ENCODE measurements at places on chromosomes 4 and X.

- no peak for DNase-seq
These were observed 67.9 kb downstream of the TAB3 start for GRCh38 chrX:30821116-30821515.

DNA sequence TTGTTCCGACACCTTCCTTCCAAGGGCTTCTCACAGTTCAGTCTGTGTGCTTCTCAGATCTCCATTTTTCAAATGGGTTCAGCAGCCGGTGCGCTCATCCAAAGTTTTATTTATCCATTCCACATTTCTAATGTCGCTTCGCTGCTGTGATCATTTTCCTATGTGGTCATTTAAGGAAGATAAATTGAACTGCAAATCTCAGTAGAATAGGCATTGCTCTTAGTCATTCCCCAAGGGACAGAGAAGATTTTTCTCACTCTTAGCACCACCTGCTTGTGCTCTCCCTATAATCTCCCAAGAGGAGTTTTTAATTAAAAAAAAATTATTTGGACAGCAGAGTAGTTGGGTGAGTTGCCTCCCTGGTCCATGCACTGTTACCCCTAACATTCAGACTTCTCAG lies 278.9 kb upstream of the GATB start:
- DNase-seq = no peak

GRCh38 chr4:182264139-182264752 lies 21.0 kb downstream of the TENM3 start:
- DNase-seq = no peak

GRCh38 chr4:2177443-2178093 lies 64.4 kb downstream of the HAUS3 start:
- no peak for DNase-seq

- DNase-seq = no peak
These were observed 602.5 kb downstream of the RAPGEF2 start for GRCh38 chr4:159705334-159705733.

GRCh38 chrX:13268874-13269273 lies 51.0 kb downstream of the ATXN3L start:
- no peak for DNase-seq

DNA sequence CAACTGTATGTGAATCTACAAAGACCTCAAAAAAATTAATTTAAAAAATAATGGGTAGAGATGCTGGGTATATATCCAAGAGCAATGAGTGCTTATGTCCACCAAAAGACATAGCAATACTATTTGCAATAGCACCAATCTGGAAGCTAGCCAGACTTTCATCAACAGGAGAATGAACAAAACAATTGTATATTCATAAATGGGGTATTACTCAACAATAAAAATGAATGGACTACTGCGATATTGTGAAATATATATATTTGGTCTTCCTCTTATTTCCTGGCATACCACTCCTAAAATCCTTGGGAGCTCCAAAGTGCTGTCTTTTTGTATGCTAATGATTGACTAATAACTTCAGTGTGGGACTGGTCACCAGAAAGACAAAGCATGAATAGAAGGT lies 77.5 kb downstream of the MSN start:
- no peak for DNase-seq

GRCh38 chr4:106038012-106038411 lies 142.7 kb downstream of the NPNT start:
- no peak for DNase-seq

GRCh38 chrX:39205467-39205866 lies 404.2 kb downstream of the MID1IP1 start:
- DNase-seq = no peak

DNA sequence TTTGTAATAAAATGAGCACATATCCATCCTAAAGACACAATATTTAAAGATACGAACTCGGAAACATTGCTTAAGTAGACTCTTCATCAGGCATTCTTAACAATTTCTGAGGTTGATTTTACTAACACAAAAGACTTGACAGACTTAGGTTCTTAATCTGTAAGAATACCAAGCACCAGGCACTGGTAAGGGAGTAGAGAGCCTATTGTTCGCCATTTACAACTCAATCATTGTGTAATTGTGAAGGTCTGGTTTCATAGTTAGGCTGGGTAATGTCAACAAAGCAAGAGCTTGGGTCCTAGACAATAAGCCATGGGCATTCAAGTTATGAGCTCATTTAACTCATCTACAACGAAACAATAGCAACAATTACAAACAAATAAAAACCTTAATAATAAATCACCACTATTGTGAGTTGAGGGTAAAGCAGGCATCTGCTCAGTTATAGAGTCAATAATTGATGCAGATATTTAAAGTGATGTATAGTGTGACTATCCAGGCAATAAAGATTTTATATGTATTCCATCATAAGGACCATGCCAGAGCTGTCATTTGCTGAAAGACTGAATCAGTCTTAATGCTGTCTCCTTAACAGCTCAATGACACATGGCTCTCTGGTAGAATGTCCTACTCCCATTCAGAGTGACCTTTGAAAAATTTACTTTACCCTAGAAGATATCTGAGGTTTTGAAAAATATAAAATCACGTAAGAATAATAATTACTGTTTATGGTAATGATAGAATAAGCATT lies 664.0 kb upstream of the PCDH7 start:
- DNase-seq = no peak

DNA sequence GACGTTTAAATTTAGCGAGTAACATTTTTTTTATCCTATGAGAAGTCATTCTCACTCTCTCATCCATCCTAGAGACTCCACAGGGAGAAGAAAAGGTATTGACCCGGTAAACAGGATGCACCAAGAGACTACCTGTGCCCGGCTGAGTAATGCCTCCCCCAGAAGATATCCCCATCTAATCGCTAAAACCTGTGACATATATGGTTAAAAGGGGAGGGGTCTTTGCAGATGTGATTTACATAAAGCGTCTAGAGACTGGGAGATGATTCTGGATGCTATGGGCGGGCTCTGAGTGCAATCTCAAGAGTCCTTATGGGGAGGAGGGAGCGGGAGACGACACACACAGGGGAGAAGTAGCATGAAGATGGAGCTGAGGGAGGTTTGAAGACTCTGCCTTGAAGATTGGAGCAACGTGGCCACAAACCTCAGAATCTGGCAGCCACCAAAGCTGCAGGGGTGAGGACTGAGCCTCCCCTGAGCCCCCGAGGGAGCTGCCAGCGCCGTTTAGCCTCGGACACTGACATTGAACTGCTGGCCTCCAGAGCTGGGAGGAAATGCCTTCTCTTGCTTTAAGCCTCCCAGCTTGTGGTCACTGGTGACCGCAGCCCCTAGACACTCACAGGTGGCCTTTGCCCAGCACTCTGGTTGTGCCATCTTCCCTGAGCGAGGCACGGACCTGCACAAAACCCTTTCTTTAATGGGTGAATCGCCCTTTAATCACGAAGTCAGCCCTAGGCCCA lies 11.2 kb downstream of the ABLIM2 start:
- DNase-seq = no peak

DNA sequence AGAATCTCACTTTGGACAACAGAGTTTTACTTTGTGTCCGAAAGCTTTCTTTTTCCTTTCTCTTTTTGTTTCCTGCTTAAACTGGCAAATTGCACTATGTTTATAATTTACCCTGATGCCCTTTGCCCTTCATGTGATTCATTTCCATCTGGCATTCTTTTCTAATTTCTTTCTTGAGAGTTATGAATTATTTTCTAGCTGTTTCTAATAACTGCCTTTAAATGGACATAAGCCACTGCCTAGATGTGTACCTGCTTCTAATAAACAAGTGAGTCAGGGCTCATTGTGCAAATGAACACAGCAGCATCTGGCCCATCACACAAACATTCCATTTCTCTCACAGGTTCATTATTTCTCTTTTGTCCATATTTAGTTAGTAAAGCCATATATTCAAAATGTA lies 242.3 kb upstream of the GPRIN3 start:
- no peak for DNase-seq

- no peak for DNase-seq
These were observed 448.6 kb downstream of the ZIC3 start for GRCh38 chrX:138014577-138014976.

DNA sequence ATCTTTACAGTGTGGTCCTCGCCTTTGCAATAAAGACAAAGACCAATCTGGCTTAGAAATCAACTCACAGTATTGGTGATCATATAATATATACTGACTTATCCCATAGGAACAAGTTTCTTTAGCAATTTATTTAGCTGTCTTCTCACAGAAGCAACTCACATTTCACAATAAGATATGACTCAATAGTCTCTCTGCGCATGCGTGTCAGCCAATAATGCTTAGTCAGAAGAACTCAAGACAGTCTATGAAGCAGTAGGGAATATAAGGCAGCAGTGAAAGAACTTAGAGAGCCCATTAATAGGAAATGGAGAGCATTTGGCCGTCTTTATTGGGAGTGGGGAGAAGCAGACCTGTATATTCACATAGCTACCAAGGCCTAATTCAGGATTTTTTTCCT lies 216.7 kb downstream of the IL13RA2 start:
- DNase-seq = no peak

- no peak for DNase-seq
These were observed 66.3 kb upstream of the TAPT1 start for GRCh38 chr4:16292585-16292984.

DNA sequence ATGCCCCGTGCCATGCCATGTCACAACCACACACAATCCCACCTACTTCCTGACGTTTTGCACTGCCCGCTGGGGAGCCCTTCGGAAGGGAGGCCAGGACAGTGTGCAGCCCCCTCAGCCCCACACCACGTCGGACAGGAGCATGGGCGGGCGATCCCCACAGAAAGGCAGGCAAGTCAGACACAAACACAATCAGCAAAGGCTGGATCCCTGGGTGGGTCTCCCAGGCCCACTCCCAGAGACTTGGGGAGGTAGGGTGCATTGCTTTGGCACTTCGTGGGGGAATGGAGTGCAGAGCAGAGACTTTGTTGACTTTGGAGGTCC lies 14.1 kb downstream of the LETM1 start:
- DNase-seq = no peak

DNA sequence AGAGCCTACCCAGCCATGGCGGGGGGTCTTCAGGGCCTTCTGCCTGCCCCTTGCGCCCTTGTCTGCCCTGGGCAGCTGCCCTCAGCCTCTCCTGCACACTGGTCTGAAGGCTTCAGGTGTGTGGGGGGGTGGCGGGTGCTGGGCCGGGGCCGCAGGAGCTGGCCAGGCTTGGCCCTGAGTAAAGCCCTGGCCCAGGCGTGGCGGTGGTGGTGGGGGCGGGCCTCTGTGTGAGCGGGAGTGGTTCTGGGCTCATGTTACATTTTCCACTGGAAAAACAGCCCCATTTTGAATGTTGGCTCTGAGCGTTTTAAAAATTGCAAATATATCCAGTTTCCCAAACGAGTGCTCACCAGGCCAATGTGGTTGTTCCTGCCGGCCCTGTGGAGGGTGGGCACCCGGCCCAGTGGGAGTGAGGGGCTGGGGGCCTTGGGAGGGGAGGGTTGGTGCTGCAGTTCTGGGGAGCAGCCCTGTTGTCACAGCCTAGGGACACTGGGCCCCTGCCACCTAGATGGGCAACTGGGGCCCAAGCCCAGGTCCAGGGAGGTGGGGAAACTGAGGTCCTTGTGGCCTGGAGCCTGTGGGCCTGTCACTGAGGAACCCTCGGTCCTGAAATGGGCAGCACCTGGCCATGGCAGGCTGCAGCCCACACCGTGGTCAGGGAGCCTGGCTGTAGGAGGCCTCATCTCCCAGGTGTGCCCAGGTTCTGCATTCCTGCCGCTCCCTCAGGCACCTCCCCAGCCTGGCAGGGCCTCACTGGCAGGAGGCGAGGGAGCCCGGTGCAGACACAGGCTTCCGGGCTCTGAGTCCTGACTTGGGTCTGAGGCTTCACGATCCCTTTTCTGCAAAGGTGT lies 28.3 kb downstream of the FGFRL1 start:
- no peak for DNase-seq

- DNase-seq = no peak
These were observed 81.1 kb upstream of the CT45A1 start for GRCh38 chrX:135632353-135632752.

DNA sequence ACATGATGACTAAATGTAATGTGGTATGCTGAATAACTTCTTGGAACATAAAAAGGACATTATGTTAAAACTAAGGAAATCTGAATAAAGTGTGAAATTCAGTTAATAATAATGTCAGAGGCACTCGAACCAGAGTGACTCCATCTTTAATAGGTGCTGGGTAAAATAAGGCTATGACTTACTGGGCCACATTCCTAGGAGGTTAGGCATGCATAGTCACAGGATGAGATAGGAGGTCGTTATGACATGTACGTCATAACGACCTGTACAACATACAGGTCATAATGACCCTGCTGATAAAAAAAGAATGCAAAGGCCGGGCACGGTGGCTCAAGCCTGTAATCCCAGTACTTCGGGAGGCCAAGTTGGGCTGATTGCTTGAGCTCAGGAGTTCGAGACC lies 28.9 kb upstream of the OPHN1 start:
- no peak for DNase-seq

DNA sequence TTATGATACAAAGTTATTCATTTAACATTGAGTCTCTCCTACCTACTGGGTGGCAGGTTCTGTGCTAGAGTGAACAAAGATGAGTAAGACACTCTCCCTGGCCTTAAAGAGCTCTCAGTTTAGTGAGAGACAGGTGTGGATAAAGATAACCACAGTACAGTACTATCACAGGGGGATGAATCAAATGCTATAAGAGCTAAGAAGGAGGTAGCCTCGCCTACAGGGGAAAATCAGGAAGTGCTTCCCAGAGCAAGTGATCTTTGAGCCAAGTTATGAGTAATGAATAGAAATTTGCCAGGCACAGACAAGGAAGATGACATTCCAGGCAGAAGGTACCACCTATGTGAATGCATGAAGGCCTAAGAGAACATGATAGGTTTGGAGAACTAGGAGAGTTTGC lies 3.4 kb upstream of the IGBP1 start:
- DNase-seq = no peak

- no peak for DNase-seq
These were observed 243.3 kb downstream of the FSTL5 start for GRCh38 chr4:161920304-161921052.

GRCh38 chrX:2401590-2402360 lies 99.0 kb downstream of the DHRSX start:
- no peak for DNase-seq

GRCh38 chr4:185559915-185560281 lies 24.6 kb upstream of the PDLIM3 start:
- DNase-seq = no peak

All from stimulated activated CD4-positive, alpha-beta T cell treated with anti-CD3 and anti-CD28 coated beads, Interleukin-15, amount 100 ng/mL, for 1 hour (primary cell).